ENCODE measurements at places on chromosomes 6 and 20.
A peak's percentile ranks its signal among the peaks of the same experiment; 100 is the strongest.

GRCh38 chr20:47274401-47275108 lies 81.9 kb downstream of the ZMYND8 start:
- peak overlapping the region; percentile 70 for H3K27ac ChIP-seq
- peaks cover 5% of the 10 kb centered on the region for H3K36me3 ChIP-seq
- DNase-seq, result no peak
- no peak overlapping the region for H3K4me3 ChIP-seq
- no peaks in the 10 kb centered on the region for H3K27me3 ChIP-seq
- peaks cover 8% of the 10 kb centered on the region for H3K4me1 ChIP-seq

DNA sequence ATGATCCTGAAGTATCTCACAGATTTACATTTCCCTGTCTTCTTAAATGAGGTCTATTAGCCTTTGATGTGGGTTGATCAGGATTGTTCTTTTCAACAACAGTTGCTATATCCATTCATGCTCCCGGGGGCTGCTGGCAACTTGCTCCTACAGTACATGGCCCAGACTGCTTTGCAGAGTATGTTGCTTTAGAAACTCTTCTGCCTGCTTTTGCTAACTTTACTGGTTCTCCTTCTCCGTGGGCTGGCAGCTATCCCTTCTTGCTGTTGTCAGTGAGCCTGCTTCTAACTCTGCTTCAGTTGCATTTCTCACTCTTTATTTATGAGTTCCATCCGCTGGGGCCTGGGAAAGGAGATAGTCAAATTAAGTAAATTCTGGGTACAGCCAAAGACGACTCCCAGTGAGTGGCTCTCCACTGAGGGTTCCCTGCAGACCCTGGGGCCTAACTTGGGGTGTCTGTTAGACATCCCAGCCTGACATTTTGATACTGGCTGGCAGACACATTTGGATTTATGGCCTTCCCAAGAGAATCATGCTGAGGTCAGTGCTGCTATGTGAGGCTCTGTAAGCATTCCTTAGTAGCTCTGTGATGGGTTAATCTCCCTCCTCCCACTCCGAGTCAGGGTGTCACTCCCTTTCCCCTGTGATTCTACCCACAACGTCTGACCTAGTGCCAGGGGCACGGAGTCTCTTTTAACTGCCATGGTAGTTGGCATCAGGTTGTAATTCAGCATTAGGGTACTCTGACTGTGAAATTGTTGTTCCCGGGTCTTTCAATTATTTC lies 73.6 kb downstream of the SLX4IP start:
- no peaks in the 10 kb centered on the region for H3K36me3 ChIP-seq
- DNase-seq, result no peak
- no peaks in the 10 kb centered on the region for H3K27me3 ChIP-seq
- H3K4me1 ChIP-seq, result peaks cover 17% of the 10 kb centered on the region

GRCh38 chr6:127191716-127192115 lies 73.2 kb downstream of the RSPO3 start:
- no peaks in the 10 kb centered on the region for H3K27me3 ChIP-seq
- H3K27ac ChIP-seq, result no peak overlapping the region
- DNase-seq, result no peak
- H3K36me3 ChIP-seq, result no peaks in the 10 kb centered on the region

GRCh38 chr20:7629880-7630279 lies 310.4 kb downstream of the HAO1 start:
- H3K4me1 ChIP-seq, result no peaks in the 10 kb centered on the region
- H3K4me3 ChIP-seq, result no peak overlapping the region
- no peak for DNase-seq
- no peaks in the 10 kb centered on the region for H3K36me3 ChIP-seq

- no peaks in the 10 kb centered on the region for H3K4me1 ChIP-seq
Observed at GRCh38 chr6:14511061-14511586, 393.6 kb downstream of the CD83 start.

DNA sequence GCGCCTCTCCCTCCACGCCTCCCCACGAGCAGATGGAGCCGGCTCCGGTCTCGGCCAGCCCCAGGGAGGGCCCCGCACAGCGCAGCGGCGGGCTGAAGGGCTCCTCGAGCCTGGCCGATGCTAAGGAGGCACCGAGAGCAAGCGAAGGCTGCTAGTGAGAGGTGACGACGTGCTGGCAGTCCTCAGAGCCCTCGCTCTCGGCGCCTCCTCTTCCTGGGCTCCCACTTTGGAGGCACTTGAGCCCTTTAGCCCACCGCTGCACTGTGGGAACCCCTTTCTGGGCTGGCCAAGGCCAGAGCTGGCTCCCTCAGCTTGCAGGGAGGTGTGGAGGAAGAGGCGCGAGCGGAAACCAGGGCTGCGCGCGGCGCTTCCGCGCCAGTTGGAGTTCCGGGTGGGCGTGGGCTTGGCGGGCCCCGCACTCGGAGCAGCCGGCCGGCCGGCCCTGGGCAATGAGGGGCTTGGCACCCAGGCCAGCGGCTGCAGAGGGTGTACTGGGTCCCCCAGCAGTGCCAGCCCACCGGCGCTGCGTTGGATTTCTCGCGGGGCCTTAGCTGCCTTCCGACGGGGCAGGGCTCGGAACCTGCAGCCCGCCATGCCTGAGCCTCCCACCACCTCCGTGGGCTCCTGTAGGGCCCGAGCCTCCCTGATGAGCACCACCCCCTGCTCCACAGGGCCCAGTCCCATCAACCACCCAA lies 2.5 kb upstream of the TMEM14C start:
- peak overlapping the region; percentile 49 for H3K4me3 ChIP-seq
- no peaks in the 10 kb centered on the region for H3K4me1 ChIP-seq
- peak; percentile 26 for DNase-seq

DNA sequence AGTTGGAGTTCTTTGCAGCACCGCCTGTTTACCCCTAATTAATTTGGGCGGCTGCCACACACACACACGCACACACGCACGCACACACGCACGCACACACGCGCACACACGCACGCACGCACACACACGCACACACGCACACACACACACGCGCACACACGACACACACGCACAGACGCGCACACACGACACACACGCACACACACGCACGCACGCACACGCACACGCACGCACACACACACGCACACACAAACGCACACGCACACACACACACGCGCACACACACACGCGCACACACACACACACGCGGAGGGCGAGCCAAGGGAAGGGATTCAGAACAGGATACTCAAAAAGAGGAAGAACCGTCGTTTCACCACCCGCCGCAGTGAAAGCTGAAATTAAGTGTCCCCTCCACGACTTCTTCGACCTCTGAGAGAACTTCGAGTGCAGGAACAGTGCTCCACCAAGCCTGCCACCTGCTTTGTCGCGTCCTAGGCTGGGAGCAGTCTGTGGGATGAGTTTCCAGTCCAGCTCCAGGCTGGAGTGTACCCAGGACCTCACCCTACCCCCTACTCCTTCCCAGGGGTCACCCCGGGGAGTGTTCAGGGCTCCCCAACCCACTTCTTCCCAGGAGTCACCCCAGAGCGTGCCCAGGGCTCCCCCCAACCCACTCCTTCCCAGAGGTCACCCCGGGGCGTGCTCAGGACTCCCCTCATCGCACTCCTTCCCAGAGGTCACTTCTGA lies 1.1 kb downstream of the RNASET2 start:
- H3K36me3 ChIP-seq, result no peaks in the 10 kb centered on the region
- no peaks in the 10 kb centered on the region for H3K27me3 ChIP-seq
- no peaks in the 10 kb centered on the region for H3K4me1 ChIP-seq
- H3K27ac ChIP-seq, result peak overlapping the region; percentile 91
- H3K4me3 ChIP-seq, result peak overlapping the region; percentile 95

GRCh38 chr20:31875671-31876070 lies 5.2 kb downstream of the TTLL9 start:
- DNase-seq, result no peak
- no peaks in the 10 kb centered on the region for H3K4me1 ChIP-seq
- no peaks in the 10 kb centered on the region for H3K36me3 ChIP-seq
- H3K27me3 ChIP-seq, result no peaks in the 10 kb centered on the region
- no peak overlapping the region for H3K4me3 ChIP-seq

- H3K27me3 ChIP-seq, result no peaks in the 10 kb centered on the region
- H3K4me1 ChIP-seq, result peaks cover 7% of the 10 kb centered on the region
- H3K36me3 ChIP-seq, result no peaks in the 10 kb centered on the region
- peak overlapping the region; percentile 85 for H3K27ac ChIP-seq
- DNase-seq, result no peak
Observed at GRCh38 chr6:118892355-118892991, 1.5 kb upstream of the ASF1A start.

GRCh38 chr20:5353624-5354496 lies 37.1 kb upstream of the PROKR2 start:
- no peak for DNase-seq
- no peak overlapping the region for H3K27ac ChIP-seq
- H3K4me3 ChIP-seq, result no peak overlapping the region
- no peaks in the 10 kb centered on the region for H3K27me3 ChIP-seq
- no peaks in the 10 kb centered on the region for H3K4me1 ChIP-seq

DNA sequence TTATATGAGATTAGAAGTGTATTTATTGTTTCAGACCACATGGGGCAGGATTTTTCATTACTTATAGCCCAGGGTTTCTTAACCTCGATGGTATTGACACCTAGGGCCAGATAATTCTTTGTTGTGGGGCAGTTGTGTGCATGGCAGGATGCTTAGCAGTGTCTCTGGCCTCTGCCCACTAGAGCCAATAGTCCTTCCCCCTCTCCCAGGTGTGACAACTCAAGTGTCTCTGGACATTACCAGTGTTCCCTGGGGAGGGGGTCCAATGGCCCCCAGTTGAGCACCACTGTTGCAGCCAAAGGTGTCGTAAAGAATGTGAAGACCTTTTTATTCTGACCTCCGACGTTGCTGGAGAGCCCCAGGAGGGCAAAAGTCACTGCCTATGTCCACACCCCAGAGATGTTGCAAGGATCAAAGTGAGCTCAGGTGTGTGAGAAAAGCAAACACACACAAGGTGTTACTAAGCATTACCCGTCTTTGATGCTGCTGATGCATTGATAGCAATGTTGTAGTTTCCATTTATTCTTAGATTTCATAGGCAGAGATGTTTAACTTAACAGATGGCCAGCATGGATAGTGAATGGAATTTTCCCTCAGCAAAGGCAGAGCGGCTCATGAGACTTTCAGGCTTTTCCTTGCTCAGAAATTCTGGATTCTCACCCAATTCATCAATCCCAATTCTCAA lies 22.2 kb downstream of the BANF2 start:
- no peaks in the 10 kb centered on the region for H3K36me3 ChIP-seq
- no peak overlapping the region for H3K4me3 ChIP-seq
- H3K4me1 ChIP-seq, result no peaks in the 10 kb centered on the region
- peak; percentile 74 for DNase-seq
- H3K27ac ChIP-seq, result peak overlapping the region; percentile 82

DNA sequence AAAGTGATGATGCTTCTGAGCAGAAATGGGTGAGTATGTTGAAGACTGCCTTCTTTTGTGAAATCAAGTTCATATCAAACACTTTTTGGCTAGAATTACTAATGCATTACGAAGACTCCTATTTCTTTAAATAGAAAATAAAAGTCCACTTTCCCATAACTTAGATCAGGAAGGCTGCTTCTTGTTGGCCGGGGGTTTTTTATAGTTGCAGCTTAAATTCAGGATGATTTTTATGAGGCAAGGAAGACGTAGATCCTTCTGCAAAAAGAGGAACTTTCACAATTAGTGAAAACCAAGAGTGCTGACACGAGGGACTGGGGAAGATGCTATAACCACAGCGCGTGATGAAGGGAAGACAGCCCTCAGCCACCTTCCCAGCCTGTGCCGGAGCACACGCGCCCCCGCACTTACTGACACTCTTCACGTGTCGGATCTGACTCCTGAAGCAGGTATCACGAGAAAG lies 206.1 kb upstream of the PRDM1 start:
- H3K27ac ChIP-seq, result no peak overlapping the region
- no peaks in the 10 kb centered on the region for H3K27me3 ChIP-seq

DNA sequence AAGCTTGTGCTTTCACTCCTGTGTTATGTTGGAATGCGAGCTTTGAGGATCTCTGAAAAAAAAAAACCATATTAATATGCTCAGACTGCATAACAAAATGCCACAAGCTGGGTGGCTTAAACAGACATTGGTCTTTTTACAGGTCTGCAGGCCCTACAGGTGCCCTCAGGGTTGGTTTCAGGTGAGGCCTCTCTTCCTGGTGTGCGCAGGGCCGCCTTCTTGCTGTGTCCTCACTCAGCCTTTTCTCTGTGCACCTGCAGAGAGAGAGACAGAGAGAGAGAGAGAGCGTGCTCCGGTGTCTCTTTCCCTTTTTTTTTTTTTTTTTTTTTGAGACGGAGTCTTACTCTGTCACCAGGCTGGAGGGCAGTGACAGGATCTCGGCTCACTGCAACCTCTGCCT lies 114.1 kb upstream of the SNX9 start:
- no peaks in the 10 kb centered on the region for H3K36me3 ChIP-seq
- no peak overlapping the region for H3K27ac ChIP-seq
- H3K4me3 ChIP-seq, result no peak overlapping the region
- DNase-seq, result no peak

GRCh38 chr6:158109748-158110147 lies 58.3 kb downstream of the SERAC1 start:
- no peaks in the 10 kb centered on the region for H3K27me3 ChIP-seq
- DNase-seq, result no peak
- H3K27ac ChIP-seq, result no peak overlapping the region
- H3K4me1 ChIP-seq, result peaks cover 20% of the 10 kb centered on the region

GRCh38 chr6:143953922-143954321 lies 54.1 kb downstream of the PLAGL1 start:
- no peak overlapping the region for H3K27ac ChIP-seq
- no peak for DNase-seq
- H3K4me3 ChIP-seq, result no peak overlapping the region
- H3K36me3 ChIP-seq, result no peaks in the 10 kb centered on the region

- H3K36me3 ChIP-seq, result no peaks in the 10 kb centered on the region
- no peaks in the 10 kb centered on the region for H3K27me3 ChIP-seq
- DNase-seq, result no peak
- no peaks in the 10 kb centered on the region for H3K4me1 ChIP-seq
- no peak overlapping the region for H3K27ac ChIP-seq
Observed at GRCh38 chr20:64036346-64037198, 590 bp downstream of the C20orf204 start.

DNA sequence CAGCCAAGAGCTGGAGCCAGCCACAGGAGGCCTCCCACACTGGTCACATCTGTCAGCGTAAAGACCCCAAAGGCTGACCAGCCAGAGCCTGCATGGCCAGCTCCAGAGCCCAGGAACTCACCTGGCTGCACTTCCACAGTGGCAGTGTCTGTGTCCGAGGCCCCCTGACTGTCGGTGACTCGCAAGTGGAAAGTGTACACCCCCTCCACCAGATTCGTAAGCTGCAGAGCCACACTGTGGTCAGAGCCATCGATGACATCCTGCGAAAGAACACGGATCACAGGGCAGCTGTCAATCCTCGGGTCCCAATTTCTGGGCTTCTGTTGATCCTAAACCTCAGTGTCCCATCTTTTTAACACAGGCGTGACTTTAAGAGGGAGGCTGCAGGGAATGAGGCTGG lies 69.3 kb downstream of the ALDH5A1 start:
- H3K4me3 ChIP-seq, result no peak overlapping the region
- DNase-seq, result no peak
- H3K4me1 ChIP-seq, result no peaks in the 10 kb centered on the region

Data from pancreas (tissue), 10 donors.